ENCODE measurements at places on chromosomes 12 and 14.

- no peak for DNase-seq
Measured at GRCh38 chr12:65999564-66000280, 130.8 kb downstream of the LLPH start.

DNA sequence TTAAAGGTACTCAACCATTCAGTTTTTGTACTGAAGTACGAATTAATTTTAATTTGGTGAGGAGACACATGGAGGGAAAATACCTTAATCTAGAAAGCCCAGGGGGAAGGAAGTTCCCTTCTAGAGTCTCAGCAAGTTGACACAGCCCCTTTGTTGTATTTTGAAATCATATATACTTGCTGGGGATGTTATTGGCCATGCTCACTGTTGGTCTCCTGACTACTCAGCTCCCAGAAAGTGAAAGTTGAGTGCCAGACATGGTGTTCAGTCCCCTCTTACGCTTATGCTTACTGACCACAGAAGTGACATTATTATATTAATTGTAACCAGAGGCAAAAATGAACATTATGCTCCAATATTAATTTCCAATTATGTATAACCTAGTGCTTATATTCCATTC lies 28.1 kb downstream of the ARF6 start:
- no peak for DNase-seq

GRCh38 chr14:94897082-94897481 lies 127.2 kb upstream of the GSC start:
- DNase-seq, result no peak

GRCh38 chr12:46360908-46361666 lies 11.5 kb downstream of the SLC38A2 start:
- no peak for DNase-seq

- DNase-seq, result no peak
Measured at GRCh38 chr12:6452245-6452943, 552 bp downstream of the TAPBPL start.

DNA sequence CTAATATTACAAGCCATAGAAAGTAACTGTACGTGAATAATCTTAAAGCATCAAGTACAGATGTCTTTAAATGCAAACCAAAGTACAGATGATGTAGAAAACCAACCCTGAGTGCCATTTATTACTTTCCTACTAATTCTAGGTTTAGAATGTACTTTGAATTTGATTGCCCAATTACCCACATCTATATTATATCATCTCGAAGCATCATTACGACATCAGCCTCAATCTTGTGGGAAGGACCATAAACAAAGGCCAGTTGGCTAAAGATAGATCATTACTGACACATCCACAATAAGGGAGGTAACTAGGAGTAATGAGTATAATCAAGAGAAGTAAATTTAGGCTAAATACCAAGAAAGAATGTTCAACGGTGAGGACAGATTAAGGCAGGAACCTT lies 478.9 kb downstream of the BCAT1 start:
- DNase-seq, result no peak

DNA sequence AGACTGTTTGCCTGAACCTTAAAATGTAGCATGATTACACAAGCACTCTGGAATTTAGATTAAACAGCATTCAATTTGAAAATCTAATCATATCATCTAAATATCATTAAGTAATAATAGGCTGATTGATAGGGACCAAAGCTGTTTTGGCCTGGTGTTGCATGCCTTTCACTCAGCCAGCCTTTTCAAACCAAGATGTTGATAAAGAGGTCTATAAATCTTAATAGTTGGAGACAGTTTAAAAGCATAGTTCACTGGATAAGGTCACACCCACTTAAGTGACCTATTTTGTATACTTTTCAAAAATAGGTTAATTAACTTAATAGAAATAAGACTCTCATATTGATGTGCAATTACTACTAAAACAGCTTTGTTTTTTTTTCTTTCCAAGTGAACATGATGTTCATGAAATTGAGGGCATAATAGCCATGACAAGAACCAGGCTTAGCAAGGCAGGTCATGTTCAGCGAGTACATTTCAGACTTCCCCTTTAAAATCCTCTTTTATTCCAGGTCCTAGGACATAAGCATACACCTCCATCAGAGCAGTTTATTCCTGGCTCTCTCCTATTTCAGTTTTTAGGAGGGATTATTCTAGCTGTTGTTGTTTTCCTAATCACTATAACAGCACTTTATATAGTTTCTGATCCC lies 349.0 kb downstream of the RAD51B start:
- DNase-seq, result no peak
